ENCODE measurements at places on chromosomes 2 and 18. TPM values are rescaled to one million over a fixed set of nuclear protein-coding genes. Genes with fewer than 3 reads are reported as not detected.

Gene LYG1
- 2.0 TPM for polyA plus RNA-seq

DNA sequence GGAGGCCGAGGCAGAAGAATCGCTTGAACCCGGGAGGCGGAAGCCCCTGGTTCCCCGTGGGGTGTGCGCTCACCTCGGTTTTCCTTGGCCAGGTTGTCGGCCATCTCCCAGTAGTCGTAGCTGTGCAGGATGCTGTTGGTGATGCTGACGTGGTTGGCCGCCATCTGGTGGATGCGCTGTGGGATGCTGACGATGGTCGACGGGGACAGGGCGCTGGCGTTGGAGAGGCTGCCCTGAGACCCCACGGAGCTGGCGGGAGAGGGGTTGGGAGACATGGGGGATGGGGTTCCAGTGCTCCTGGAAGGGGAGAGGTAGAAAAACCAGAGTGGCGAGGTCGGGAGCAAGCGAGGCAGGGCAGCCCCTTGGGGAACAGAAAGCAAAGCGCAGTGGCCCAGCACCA, 64.4 kb upstream of the REV1 start:
- DNase-seq, result no peak

GRCh38 chr2:31066551-31066950, 71.7 kb downstream of the GALNT14 start:
- DNase-seq, result no peak

DNA sequence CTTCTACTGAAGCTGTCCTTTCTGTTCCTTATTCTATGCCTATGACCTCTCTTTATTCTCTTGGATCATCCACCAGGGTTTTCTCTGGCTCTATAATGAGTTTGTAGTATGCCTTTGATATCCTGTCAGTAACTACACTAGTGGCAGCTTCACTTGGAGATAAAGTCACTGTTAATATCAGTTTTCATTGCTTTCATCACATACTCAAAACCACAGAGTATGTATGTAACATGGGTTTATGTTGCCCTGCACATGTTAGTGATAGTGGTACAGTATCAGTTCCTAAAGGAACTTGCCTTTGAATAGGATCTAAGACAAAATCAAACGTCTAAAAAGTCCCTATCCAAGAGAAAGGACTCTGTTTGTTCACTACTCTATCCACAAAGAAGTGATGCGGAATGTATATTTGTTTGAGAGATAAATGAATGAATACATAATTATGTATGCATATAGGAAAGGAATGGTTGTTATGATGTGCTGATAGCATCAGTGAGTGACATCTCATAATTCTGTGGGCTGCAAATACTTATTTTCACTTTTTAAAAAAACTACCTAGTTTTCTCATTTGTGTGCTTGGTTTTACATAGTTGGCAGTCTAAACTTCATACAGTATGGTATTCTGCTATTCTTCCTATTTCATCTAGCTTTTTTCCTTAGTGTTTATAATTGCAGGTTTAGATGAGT, 45.1 kb downstream of the TET3 start:
- DNase-seq, result no peak

DNA sequence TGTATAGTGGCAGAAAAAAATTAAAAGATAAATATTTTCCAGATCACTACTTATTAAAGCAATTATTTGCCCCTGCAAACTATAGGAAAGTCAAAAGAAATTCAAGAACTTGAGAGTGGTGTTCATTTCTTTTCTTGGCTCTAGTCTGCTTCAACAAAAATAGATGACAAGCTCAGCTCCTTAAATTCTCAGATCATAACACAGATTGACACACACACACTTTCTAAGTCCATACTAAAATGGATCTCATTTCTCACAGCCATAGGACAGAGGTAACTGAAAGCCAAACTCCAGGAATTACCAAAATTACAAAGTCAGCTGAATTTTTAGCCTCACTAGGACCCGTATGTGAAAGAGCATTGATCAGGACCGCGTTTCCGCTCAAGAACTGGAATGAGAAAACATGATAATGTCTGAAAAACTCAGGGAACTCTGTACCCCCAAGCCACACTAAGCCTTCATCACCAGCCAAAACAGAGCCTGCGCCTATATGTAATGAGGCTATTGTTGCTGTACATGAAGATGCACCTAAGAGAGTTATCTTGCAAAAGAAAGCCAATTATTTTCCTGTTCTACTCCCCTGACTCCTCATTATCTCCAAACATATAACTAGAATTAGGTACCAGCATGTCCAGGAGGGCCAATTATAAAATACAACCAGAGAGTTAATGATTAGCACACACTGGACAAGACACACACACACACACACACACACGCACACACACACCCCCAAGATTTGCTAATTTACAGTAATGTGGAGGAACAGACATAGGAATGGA, 16.5 kb upstream of the EFR3B start:
- DNase-seq, result no peak

Gene HRH4
- 0.12 TPM for polyA plus RNA-seq

- no peak for DNase-seq
These were observed 6.6 kb downstream of the NMUR1 start for GRCh38 chr2:231523451-231524285.

GRCh38 chr2:236761358-236761757, 191.7 kb downstream of the ACKR3 start:
- DNase-seq, result no peak

GRCh38 chr2:219636144-219636915, 8.9 kb downstream of the SLC4A3 start:
- DNase-seq, result no peak

DNA sequence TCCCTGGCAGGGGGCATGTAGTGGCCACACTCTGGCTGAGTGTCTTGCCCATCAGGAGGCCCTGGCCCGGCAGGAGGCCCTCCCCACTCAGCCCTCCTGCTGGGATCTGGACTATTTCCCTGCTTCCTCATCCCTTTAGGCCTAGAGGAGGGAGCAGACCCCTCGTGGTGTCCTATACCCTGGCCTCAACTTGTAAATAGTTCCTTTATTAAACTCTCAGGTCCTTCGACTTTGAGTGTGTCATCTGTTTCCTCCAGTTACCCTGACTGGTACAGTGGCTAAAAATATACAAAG, 166.7 kb upstream of the GLI2 start:
- DNase-seq, result no peak

GRCh38 chr2:179802051-179802882, 59.1 kb downstream of the ZNF385B start:
- DNase-seq, result no peak

Gene IL37
- 0.21 TPM for polyA plus RNA-seq

Gene VIL1
- 1.8 TPM for polyA plus RNA-seq

Gene EMILIN1
- polyA plus RNA-seq, result 203 TPM

- DNase-seq, result no peak
These were observed 14.8 kb downstream of the KLHL29 start for GRCh38 chr2:23399674-23400261.

DNA sequence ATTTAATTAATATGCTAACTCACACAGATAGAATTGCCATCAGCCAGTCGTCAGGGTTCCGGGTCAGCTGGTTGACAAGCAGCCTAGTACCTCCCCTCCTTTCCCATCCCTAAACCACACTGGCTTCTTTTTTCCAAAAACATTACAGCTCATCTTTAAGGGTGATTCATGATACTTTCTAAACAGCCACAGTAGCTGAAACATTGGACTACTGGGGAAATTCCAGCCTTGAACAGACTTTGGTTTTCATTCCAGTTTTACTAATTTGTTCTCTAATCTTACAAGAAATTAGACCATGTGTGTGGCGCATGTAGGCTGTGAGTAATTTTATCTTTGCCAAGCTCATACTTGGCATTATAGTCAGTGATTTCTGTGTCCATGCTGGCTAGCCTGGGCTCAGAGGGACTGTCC, 110.8 kb downstream of the FMNL2 start:
- DNase-seq, result no peak

- no peak for DNase-seq
These were observed 74.6 kb upstream of the ZNF804A start for GRCh38 chr2:184523732-184524131.

DNA sequence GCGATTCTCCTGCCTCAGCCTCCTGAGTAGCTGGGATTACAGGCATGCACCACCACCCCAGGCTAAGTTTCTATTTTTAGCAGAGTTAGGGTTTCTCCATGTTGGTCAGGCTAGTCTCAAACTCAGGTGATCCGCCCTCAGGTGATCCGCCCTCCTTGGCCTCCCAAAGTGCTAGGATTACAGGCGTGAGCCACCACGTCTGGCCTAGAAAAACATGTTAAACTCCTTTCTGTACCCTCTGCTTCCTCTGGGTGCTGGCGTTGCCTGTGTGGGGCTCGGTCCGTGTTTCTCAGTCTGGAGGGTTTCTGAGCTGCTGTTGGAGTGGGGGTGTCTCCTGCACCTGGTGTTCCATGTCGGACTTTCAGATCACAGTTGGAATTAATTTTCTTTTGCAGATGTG, 17.9 kb downstream of the LDLRAD4 start:
- DNase-seq, result no peak
